ENCODE measurements at places on chromosomes 6 and 20.
A peak's percentile ranks its signal among the peaks of the same experiment; 100 is the strongest.

- DNase-seq, result peak; percentile 26
These were observed 20.2 kb upstream of the GJE1 start for GRCh38 chr6:142112451-142113061.

DNA sequence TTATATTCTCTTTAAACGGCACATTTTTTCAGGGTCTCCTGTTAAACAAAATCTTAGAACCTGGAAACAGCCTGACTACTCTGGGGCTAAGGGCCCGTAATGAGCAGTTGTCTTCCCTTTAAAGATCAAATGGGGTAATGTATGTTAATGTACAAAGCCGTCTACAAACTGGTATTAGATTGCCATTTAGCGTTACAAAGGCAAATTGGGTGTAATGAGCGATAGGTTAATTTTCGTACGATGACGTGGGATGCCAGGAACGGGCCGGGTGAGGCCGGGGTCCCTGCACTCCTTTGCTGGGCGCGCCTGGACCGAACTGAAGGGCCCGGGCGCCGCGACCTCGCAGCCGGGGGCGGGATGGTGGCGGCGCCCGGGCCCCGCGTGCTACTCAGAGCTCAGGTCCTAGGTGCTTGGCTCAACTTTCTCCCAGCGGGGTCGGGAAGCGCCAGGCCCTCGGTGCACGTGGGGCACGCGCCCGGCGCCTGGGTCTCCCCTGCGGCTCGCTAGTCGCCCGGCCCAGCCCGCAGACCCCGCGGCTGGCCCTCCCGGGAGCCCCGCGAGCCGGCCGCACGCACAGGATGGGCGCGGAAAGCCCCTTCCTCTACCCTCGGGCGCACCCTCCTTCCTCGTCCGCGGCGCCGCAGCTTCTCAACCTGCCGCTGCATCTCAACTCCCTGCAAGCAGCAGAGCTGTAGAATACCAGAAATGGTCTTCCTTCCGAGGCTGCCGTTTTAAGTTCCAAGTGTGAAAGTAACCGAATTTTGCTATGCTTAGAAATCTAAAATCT, 5.9 kb downstream of the NKX2-4 start:
- DNase-seq, result no peak

GRCh38 chr6:83558975-83559374, 46.6 kb downstream of the PRSS35 start:
- no peak for DNase-seq

DNA sequence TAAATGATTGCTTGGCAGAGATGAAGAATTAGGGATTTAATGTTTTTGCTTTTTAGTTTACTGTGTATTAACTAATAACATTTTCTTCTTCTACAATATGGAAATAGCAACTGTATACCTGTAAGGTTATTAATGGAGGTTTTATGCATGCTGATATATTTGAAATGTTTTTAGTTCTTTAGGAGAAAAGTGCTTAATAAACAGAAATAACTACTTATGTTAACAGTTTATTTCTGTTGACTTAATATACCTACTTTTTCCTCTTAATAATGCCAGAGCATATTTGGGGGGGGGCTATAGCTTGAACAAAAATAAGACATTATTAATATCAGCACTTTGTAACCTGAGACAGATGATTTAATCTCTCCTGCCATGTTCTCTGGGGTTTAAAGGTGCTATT, 33.6 kb downstream of the PLCB4 start:
- no peak for DNase-seq

GRCh38 chr20:13166011-13166410, 55.1 kb upstream of the ISM1 start:
- no peak for DNase-seq

DNA sequence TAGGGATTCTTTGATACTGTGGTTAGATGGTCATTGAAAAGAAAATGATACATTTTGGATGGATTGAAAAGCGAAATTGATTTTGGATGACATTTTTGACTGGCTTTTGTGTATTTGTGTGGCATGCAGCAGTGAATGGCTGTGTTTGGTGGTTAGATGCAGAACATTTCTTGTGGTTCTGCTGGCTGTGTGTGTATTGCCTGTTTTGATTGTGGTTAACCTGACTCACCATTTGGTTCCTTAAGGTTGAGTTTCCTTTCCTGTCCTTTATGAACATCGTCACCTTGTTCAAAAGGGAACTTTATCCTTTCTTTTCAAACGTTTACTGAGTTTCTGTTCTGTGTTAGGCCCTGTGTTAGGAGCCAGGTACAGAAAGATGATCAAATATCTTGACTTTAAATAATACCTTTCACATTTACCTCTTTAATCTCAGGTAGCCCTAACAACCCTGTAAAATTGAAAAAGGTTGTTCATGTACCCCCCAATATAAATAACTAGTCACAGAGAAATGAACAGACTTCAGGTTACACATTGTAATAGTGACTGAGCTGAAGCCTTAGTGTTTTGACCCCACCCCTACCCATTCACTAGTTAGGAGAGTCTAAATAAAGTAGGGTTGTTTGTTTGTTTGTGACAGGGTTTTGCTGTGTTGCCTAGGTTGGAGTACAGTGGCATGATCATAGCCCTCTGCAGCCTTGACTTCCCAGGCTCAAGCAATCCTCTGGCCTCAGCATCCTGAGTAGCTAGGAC, 23.8 kb downstream of the ANKS1A start:
- peak; percentile 11 for DNase-seq

GRCh38 chr6:56527934-56528333, 114.8 kb downstream of the DST start:
- DNase-seq, result no peak

GRCh38 chr20:36167902-36168503, 13.5 kb downstream of the EPB41L1 start:
- DNase-seq, result no peak

GRCh38 chr6:15551798-15552197, 111.0 kb downstream of the DTNBP1 start:
- DNase-seq, result no peak
